Heart left ventricle (tissue), 16 donors: ENCODE measurements at places on chromosomes 7 and 10.

DNA sequence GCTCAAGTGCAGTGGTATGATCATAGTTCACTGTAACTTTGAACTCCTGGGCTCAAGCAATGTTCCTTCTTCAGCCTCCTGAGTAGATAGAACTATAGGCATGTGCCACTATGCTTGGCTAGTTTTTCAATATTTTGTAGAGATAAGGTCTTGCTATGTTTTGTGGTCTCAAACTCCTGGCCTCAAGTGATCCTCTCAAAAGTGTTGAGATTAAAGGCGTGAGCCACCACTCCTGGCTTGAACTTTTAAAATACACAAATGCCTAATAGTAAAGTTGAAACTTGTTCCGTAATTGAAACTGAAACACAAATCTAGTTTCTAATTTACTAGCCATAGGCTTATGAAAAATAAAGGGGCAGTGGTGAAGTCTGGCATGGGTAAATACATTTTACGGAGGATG lies 65.7 kb downstream of the AP3M1 start:
- no peak for DNase-seq

GRCh38 chr7:80440883-80441282 lies 71.0 kb downstream of the GNAT3 start:
- no peak for DNase-seq

DNA sequence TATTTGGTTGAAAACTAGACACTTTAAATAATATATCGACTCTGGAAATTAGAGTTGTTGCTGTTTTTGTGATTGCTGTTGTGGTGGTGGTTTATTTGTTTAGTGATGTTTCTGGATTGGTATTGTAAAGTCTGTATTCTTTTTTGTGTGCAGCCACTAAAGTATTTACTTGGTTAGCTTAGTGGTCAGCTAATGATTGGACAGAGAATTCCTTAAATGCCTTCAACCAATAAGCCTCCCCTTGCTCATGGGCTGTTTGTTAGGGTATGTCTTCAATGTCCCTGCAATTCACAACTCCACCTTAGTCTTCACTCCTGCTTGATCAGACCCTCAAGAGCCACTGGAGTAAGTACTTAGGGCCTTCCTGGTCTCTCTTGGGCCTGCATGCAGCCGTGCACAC lies 71.0 kb downstream of the PAXIP1 start:
- no peak for DNase-seq

DNA sequence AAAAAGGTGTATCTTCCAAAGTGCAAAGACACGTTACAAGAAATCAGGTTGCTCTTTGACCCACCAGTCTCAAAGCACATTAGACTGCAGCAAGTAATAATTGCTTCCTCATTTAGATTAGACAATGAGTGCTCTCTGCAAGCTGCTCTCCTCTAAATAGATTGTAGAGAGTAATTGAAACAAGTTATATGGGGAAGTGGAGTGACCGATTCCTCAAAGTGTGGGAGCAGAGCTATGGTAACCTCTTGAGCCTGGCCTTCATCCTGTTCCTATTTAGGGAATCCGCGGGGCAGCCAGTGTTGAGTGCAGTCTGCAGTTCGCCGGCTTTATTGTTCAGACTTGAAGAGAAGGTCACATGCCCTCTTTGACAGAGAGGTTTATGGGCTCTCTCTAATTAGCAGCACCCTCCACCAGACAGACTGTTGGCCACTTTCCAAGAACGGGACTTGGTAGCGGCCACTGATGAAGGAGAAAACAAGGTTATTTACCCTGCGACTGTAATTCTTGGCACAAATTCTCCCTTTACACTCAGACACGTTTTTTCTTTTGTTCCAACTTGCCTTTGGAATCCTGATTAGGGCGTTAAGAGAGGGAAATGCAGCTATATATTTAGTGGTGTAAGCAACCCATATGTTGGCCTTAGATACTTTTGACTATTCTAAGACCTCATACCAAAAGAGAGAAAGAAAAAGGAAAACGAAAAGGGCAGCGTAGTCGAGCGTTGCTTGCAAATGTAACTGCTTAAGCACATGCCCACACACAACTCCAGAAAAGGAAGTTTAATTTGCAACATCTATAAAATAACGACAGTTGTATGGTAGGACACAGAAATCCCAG lies 107.5 kb downstream of the REEP3 start:
- peak; percentile 84 for DNase-seq

DNA sequence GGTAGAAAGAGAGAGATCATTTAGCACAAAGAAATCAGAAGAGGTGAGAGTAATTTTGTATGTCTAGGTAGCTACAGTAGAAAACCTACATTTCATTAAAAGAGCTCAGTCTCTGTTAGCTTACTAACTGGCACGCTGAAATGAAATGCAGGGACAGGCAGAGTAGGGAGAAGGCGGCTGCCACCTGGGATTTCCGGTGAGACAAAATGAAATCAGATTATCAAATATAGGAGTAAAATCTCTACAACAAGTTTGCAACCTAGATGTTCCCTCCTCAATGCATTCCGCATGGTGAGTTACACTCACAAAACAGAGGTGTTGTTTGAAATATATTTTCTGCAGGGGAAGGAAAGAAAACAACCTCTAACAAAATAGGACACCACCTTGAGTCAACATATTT lies 55.9 kb downstream of the VOPP1 start:
- DNase-seq, result no peak
